ENCODE measurements at places on chromosomes 12 and 14.

- DNase-seq = no peak
These were observed 379.2 kb upstream of the OR4E1 start for GRCh38 chr14:22052795-22053194.

- DNase-seq = no peak
These were observed 46.6 kb upstream of the PLEKHG6 start for GRCh38 chr12:6263931-6264330.

- no peak for DNase-seq
These were observed 333.9 kb upstream of the LMO3 start for GRCh38 chr12:16939871-16940306.

DNA sequence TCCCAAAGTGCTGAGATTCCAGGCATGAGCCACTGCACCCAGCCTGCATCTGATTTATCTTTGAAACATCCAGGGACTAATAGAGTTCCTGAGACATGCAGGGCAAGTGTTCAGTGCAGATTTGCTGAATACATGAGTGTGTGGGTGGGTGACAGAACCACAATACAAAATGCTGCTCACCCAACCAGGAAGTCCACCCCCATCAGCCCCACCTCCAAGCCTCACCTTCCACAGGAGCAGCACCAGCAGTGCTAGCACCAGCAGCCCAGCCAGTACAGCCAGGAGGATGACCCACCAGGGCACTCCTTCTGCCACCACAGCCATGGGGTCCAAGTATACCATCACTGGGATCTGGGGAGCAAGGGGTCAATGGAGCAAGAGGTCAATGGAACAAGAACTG lies 20.0 kb downstream of the ITGA7 start:
- no peak for DNase-seq

- no peak for DNase-seq
These were observed 123.9 kb downstream of the SLC16A7 start for GRCh38 chr12:59719701-59720100.

DNA sequence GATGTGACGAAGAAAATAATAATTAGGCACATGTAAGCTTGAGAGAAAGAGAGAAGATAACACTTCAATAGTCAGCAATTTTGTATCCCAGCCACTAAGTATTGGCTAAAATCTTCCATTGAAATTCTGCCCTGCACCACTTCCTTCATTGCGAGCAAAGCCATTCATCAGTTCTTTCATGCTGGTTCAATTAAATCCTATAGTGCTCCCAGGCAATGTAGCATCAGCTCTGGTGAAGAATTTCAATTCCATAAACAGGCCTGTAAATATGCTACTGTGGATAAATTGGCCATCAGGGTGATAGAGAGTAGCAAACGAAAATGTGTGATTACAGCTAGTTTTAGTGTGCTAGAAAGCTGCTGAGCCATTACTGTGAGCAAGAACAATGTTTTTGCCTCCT lies 24.7 kb downstream of the RPL10L start:
- DNase-seq = no peak

DNA sequence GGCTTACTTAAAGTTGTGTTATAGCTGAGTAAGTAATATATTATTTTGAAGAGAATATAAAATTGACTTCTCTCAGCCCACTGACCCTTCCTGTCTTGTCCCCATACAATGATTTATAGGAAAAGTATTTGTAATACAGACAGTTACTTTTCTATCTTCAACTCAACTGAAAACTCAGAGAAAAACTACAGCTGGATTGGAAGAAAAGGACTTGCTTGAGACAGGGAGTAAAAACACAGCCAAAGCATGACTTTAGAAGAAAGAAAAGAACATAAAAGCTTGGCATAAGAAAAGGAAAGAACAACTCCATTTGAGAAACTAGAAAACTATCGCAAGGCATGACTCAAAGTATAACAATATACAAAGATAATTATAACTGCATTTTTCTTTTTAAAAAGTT lies 57.5 kb downstream of the MSRB3 start:
- DNase-seq = no peak

Measured in stimulated activated CD4-positive, alpha-beta T cell treated with anti-CD3 and anti-CD28 coated beads, TNF-alpha, amount 100 ng/mL, for 24 hours (primary cell).